ENCODE measurements at places on chromosomes 2 and 18.

DNA sequence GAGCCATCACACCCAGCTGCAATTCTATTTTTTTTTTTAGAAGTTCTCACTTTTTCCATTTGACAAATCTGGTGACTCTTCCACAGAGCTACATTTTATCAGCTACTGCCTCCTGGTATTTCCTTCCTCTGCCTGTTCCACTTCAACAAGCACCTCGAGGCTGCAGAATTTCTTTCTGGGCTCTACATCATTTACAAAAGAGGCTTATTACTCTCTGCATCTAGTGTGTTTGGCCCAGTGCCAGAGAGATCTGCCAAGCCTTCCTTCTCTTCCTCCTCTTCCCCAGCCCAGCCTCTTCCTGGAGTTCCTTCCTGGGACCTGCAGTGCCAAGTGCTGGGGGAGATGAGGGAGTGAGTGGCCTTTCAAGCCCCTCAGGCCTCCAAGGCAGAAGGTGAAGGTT lies 119.6 kb upstream of the ITGA6 start:
- no peak for DNase-seq

DNA sequence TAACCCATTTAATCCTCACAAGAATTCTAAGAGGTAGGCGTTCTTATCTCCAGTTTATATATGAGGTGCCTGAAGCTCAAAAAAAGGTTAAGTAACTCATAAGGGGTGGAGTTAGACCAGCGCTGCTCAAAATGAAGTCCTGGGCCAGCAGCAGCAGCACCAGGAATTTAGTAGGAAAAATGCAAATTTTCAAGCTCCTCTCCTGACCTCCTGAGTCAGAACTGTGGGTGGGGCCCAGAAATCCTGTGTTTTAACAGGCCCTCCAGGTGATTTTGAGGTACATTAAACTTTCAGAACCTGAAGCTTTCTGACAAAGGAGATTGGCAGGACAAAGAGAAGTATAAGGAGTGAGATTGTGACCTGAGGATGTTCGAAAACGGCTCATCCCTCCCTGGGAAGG lies 66.0 kb upstream of the CCDC85A start:
- DNase-seq, result no peak

GRCh38 chr18:68414407-68414806 lies 300.5 kb downstream of the TMX3 start:
- DNase-seq, result no peak

GRCh38 chr2:75607400-75607798 lies 39.2 kb upstream of the MRPL19 start:
- no peak for DNase-seq

DNA sequence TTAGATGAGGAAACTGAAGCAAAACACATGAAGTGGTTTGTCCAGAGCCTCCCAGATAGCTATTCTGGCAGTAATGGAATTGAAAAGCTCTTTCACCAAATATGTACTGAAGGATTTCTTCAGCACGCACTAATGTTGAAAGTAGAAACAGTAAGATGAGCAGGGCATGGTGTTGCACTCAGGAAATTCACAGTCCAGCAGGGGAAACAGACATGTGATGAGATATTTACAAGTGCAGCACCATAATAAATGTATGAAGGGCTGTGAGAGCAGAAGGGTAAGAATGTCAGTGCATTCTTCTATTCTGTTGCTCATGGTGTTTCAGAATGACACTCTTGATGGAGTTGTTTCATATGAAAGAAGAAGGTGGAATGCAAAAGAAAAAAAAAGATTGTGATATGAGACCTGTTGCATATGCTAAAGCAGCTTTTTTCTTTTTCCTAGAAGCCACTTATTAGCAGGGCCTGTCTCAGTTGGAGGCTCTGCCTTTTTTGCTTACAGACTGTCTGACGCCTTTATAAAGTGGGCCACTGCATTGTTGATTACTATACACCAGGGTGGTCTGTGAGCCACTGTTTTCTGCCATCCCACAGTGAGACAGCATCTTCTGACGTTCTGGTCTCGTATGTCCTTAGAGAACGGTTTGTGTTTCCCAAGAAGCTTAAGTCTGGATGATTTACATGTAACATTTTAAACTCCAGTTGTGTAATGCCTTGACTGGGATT lies 516.9 kb downstream of the ARHGAP15 start:
- no peak for DNase-seq

DNA sequence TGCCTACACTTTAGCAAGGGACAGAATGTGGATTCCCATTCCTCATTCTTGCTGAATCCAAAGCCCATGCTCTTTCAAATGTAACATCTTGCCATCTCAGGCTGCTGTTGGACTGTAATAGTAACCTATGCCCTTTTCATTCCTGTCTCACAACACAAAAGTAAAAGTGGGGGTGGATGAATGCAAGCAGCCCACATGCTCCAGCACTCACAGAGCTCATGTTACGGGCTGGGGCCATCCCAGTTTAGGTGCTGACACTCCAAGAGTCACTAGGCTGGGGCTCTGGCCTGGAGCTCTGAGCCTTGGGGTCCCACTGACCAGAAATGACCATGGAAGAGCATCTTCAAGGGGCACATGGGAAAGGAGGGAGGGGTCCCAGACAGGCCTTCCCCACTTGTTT lies 47.6 kb downstream of the CCBE1 start:
- DNase-seq, result no peak
